AG09309 (cell line): ENCODE measurements at places on chromosomes 13 and 19.

GRCh38 chr19:48258350-48258749 lies 2.6 kb upstream of the CARD8 start:
- no peak for DNase-seq

- DNase-seq = no peak
Measured at GRCh38 chr13:48858122-48858902, 117.4 kb upstream of the FNDC3A start.

GRCh38 chr19:45496349-45496953 lies 396 bp downstream of the RTN2 start:
- DNase-seq = no peak

GRCh38 chr13:20174656-20175405 lies 14.0 kb upstream of the GJA3 start:
- DNase-seq = peak; percentile 79

DNA sequence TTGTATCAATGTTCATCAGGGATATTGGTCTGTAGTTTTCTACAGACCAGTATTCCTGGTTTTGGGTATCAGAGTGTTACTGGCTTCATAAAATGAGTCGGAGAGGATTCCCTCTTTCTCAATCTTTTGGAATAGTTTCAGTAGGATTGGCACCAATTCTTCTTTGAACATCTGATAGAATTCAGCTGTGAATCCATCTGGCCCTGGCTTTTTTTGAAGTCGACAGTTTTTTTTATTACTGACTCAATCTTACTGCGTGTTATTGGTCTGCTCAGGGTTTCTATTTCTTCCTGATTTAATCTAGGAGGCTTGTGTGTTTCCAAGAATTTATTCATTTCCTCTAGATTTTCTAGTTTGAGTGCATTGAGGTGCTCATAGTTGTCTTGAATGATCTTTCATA lies 11.4 kb downstream of the TEX26 start:
- no peak for DNase-seq

DNA sequence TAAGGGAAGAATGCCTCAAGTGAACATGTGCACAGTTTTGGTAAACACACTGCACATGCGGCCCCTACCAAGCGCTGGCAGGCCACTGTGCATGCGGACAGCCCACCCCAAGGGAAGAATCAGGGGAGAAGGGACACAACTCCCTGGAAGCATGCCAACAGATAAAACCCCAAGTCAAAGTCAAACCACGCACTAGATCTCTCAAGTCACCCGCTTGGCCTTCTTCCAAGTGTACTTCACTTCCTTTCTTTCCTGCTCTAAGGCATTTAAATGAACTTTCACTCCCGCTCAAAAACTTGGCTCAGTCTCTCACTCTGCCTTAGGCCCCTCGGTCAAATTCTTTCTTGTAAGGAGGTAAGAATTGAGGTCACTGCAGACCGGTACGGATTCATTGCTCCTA lies 4.6 kb upstream of the RFXAP start:
- DNase-seq = no peak

GRCh38 chr13:100461309-100462030 lies 127.1 kb downstream of the GGACT start:
- no peak for DNase-seq

DNA sequence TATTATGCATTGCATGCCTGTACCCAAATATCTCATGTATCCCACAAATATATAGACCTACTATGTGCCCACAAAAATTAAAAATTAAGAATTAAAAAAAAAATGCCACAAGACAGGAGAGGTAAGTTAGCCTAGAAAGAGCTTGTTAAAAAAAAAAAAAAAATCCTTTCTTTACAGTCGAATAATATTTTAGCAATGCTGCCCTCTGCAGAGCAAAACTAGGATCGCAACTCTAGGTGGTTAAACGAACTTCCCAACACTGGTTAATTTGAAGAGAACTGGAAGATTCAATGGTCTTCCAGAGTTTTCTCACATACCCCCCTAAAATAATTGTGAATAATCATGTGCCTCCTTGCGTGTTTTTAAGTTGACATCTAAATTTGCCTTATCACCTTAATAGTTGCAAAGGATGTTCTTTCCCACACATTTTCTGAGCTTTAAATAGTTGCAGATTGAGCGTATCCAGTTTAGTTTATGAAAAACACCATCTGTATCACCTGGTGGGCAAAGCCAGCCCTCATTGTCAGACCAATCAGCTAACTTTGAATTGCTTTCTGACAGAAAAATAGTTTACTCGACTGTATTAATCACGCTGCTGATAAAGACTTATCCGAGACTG lies 47.4 kb upstream of the RCBTB2 start:
- DNase-seq = no peak

- DNase-seq = no peak
Measured at GRCh38 chr13:39941911-39942551, 286.6 kb downstream of the COG6 start.

DNA sequence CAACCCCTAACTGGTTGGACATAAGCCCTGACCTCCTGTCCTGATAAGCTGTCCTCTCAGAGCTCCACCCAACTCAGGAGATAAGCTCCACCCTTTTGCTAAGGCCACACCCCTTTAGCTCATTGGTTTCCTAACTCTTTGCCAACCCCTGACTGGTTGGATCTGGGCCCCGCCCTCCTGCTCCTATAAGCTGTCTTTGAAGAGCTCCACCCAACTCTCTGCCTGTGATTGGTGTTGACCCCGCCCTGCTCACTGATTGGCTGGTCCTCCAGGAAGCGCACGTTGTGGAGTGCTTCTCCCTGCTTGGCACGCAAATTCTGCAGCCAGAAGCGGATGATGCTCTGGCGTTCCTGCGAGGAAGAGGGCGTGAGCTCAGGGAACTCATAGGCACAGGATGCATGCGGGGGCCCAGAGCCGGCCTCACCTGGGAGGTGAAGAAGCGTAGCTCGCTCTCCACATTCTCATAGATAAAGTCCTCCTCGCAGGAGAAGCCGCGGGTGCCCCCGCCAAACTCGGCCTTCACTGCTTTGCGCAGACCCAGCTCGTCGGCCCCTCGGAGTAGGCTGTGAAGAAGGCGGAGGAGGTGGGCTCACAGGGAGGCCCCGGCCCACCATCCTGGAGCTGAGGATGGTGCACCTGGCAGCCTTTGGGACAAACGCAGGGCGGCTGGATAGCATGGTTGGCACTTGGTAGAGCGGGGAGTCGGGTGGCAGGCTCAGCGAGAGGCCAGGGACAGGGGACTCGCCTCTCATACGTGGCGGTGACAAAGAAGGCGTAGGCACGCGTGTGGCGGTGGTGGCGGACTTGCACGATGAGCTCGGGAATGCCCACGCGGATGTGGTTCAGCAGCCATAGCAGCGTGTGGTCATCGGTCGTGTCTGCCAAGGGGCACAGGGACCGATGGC lies 1.7 kb downstream of the ANO8 start:
- no peak for DNase-seq

- no peak for DNase-seq
Measured at GRCh38 chr13:112136095-112136494, 69.1 kb downstream of the SOX1 start.

DNA sequence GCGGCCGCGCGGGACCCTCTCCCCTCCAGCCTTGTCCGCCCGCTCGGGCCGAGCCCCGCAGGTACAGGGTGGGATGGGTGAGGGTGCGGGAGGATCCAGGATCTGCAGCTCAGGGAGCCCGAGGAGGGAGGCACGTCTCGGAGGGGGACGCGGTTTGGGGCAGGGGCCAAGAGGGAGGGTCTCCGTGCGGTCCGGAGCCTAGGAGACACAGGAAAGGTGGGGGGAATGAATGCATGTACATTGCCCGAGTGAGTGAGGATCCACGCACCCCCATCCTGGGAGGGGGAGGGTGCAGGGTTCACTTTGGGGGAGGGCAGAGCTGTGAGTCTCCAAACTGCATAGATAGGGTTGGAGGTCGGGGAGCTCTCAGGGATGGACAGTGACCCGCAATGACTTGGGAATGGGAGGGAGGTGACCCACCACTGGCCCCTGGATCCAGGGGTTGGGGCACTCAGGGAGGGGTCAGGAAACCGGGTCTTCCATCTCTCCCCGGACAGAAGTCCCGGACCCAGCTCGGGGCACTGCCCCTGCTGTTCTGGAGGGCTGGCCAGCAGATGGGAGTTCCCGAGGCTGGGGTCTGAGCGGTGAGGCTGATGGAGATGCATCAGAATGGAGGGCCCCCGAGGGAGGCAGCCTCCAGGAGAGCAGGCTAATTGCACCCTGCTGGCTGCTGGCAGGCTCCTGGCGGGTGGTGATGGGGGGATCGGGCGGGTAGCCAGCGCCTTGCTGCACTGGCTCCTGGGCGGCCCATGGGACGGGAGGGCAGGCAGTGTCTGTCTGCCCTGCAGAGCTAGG lies 547 bp downstream of the KCNN1 start:
- no peak for DNase-seq

- no peak for DNase-seq
Measured at GRCh38 chr13:114124431-114124830, 8.0 kb downstream of the RASA3 start.

- DNase-seq = no peak
Measured at GRCh38 chr19:30089086-30089665, 147.1 kb downstream of the URI1 start.

GRCh38 chr19:55113570-55114039 lies 3.8 kb downstream of the PPP1R12C start:
- peak; percentile 31 for DNase-seq

GRCh38 chr13:103873725-103874124 lies 807.5 kb upstream of the SLC10A2 start:
- DNase-seq = no peak

DNA sequence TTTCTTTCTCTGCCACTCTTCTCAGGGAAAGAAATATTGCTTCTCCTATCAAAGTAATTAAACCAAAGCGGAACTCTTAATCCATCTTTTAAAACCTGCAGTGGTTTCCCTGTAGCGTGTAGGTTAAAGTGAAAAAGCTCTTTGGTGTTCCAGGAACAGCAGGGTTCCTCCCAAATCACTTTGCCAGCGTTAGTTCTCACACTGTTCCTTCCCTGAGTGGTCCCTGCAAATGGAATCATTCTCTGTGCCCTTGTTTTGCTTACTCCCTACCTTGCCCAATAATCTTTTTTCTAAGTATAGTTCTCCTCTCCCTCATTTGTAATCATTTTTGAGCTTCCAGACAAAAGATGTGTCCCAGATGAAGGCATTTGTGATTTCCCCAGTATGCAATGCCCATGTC lies 207.5 kb downstream of the HS6ST3 start:
- DNase-seq = no peak

- no peak for DNase-seq
Measured at GRCh38 chr13:111511805-111512504, 191.5 kb downstream of the TEX29 start.

GRCh38 chr19:16527971-16528521 lies 14.2 kb downstream of the CHERP start:
- DNase-seq = no peak

DNA sequence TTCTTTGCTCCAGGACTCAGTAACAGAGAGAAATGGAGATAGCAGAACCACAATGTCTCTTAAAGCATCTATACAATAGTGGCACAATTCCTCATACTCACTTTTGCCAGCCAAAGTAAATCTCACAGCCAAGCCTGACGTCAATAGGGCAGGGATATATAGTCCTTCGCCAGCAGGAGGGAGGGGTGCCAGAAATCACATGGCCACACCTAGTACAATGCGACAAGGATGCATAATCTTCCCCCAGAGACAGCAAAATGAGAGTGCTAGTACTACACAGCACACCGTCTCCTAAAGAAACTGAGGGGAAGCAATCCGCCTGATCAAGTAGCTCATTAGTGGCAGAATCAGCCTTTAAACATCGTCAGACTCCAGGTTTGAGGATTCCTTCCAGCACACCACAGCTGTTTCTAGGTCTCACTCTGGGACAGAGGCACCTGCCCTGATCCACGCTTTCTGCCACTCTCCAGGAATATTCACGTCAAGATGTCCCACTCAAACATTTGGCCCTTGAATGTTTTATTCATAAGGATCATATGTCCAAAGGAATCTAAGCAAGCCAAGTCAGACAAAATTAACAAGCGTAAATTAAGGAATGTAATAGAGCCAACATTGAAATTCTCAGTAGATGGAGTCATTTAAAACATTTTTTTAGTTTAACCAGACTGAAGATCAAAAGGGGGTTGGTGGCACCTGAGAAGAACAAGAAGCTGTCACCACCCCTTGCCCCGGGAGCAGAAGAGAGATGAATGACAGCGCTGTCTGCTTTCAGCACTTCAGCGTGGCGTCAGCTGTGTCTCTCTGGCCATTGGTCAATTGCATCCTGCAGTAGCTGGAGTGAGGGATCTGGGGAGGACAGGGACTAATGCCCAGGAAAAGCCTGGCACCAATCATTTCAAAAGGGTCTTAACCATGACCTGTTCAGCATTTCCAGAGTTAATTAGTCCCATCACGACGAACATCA lies 63.5 kb upstream of the SERP2 start:
- no peak for DNase-seq
